ENCODE measurements at places on chromosomes 11 and 22. TPM values are rescaled to one million over a fixed set of nuclear protein-coding genes. Genes with fewer than 3 reads are reported as not detected.

- no peak for DNase-seq
These were observed 61.1 kb upstream of the CD44 start for GRCh38 chr11:35077709-35078469.

- no peak for DNase-seq
These were observed 30.2 kb upstream of the SYN3 start for GRCh38 chr22:33088418-33088817.

DNA sequence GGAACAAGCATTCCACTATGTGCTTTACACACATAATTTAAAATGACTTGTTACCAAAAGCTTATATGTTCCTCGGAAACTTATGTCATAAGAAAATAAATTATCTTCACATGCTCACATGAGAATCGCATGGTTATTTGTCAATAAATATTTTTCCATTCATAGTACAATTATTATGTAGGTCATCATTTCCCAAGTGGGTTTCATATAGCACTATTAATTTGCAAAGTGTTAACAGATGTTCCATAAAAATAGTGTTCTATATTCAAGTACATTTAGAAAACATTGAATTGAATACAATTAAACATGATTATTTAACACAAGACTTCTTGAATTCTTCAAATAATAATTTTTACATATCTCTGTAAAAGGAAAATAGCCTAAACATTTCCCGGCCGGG, 23.9 kb downstream of the LRRC4C start:
- DNase-seq: no peak

- no peak for DNase-seq
These were observed 6.7 kb downstream of the SUSD2 start for GRCh38 chr22:24187731-24188644.

The BBOX1 gene
- 23.5 TPM for total RNA-seq

All from spinal cord (tissue), 10 donors.